ENCODE measurements at places on chromosomes 3 and 15.

DNA sequence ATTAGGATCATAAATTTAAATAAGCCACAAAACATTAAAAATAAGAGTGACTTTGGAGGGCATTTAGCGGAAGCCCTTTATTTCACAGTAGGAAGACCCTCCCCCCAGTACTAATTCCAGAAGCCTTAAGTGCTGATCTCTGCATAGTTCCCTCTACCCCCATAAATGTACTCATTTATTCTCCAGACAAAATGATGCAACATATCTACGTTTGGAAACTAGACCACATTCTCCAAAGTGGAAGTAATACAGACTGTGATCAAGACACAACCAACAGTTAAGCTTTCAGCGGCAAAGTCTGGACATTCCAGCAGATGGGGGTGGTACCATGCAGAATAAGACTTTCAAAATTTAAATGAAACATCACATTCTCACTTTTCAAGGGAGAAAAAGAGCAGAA is 44.8 kb upstream of the RPS17 start:
- DNase-seq: no peak

DNA sequence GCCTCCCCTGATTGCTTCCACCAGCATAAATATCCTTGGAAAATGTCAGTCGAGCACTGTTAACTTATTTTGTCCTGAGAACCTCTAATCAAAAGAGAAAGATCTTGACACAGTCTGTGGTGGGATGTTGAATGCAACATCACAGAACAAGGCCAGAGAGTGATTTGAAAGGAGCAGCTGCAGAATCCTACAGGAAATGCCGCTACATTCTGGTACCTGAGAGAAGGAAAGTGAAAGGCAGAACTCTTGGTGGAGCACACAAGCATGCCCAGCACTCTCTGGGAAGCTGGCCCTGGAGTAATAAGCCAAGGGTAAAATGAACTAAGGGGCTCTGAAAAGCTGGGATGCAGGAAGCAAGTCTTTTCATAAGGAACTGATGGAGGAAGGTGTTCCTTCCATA is 75.8 kb downstream of the CBLB start:
- no peak for DNase-seq

DNA sequence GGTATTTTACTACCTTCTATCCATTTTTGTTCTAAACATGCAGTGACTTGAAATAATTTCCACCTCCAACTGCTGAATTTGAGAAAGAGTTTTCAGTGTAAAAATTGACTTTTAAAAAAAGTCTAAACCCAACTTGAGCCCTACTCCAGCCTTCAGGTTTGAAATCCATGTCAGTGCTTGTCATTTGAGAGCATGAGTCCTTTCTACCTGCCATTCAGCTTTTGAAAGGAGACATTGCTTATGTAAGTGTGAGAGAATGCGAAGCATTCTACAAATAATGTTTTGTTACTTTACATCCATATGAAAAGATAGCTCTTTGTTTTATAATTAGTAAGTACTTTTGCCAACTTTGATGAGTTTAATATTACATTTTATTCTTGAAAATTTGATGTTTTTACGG is 329.2 kb downstream of the PTPRG start:
- DNase-seq: no peak

DNA sequence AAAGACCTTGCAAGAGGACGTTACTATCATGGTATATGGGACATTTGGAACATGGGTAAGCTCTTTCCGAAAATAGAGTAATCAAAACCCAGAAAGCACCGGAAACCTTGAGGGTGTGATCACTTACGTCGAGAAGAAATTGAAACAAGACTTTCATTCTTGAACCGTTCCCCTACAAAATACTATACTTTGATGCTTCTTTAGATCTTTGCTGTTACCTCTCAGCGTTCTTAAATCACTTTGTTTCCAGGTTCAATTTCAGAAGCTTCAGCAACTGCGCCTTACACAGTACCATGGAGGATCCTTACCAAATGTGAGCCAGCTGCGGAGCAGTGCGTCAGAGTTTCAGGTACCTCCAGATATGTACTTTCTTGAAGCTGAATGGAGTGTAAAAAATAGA is 10.1 kb downstream of the CRTC3 start:
- DNase-seq: no peak

- DNase-seq: no peak
Measured at GRCh38 chr3:57587905-57588304, 9.2 kb downstream of the ARF4 start.

GRCh38 chr3:160820022-160820421 is 64.0 kb downstream of the PPM1L start:
- no peak for DNase-seq

DNA sequence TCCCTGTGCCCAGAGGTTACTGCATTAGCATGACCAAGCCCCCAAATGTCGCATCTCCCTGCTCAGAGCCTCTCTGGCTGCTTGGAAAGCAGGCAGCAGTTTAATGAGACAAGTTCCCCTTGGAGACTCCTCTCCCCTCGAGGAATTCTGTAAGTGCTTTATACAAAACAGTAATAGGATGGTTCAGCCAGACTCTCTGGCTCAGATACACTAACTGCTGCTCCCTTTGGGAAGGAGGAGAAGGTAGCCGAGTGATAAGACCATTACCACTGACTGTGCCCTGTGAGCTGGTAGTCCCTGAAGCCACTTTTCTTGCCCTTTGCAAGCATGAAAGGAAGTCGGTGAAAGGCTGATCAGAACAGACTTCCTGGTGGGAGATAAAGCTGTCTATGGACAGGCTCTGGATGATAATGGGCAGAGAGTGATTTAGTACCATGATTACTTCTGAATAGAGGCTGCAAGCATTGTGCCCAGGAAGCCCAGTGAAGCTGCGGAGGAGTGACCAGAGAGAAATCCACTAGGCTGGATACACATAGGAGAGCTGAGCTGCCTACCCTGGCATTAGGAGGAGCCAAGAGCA is 100.8 kb downstream of the SEMA6D start:
- no peak for DNase-seq

DNA sequence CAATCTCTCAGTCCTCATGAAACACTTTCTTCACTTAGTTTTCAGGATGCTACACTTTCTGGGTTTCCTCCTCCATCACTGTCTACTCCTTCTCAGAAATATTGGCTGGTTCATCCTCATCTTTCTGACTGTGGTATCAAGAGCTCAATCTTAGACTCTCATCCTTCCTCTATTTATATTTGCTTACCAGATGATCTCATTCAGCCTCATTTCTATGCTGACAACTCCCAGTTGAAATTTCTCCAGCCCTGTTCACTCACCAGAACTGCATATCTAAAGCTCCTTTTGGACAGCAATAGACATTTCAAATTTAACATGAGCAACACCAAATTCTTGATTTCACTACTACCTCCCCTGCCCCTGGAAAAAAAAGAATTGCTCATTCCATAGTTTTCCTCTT is 48.0 kb upstream of the FBN1 start:
- no peak for DNase-seq
